Dorsolateral prefrontal cortex (tissue), 122 donors: ENCODE measurements at places on chromosomes 6 and 20.

DNA sequence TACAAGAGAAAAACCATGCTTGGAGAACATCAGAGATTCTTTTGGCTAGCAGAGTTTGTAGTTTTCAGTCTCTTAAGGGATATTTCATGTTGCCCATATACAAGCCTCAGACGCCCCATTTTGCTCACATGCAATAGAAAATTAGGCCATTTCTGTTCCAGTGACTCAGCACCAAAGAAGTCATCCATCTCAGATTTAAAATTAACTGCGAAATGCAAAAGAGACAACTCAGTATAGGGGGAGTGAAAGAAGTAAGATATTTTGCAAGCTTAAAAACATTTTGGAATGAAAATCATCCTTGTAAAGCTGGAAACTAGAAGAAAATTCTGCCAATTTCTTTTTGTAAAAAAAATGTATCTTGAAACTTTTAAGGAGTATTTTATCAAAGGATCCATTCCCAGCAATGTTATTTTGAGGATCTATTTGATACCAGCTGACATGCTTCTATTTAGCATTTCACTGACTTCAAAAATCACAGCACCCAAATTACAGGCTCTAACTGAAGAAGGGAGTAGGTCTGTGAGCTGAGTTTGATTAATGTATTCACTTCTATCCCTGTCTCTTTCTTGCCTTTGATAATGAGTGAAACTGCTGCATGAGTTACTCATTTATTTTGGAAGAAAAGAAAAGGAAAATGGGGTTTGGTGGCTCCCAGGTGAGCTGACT is 223.7 kb upstream of the SULF2 start:
- no peak for DNase-seq

DNA sequence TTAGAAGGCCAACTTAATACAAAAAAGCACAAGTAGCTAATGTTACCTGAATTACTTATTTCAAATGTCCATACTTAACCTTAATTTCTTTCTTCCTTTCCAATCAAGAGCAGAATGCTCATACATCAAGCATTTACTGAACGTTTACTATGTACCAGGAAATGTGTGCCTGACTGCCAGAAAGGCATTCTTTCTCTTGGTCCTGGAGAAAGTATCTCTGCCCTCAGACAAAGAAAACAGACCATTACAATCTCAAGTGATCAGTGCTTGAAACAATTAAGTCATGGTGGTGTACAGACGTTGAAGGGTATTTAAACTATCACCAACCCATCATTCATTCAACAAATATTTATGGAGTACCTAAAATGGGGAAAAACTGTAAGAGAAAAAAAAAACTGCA is 26.4 kb downstream of the CSNK2A1 start:
- no peak for DNase-seq

DNA sequence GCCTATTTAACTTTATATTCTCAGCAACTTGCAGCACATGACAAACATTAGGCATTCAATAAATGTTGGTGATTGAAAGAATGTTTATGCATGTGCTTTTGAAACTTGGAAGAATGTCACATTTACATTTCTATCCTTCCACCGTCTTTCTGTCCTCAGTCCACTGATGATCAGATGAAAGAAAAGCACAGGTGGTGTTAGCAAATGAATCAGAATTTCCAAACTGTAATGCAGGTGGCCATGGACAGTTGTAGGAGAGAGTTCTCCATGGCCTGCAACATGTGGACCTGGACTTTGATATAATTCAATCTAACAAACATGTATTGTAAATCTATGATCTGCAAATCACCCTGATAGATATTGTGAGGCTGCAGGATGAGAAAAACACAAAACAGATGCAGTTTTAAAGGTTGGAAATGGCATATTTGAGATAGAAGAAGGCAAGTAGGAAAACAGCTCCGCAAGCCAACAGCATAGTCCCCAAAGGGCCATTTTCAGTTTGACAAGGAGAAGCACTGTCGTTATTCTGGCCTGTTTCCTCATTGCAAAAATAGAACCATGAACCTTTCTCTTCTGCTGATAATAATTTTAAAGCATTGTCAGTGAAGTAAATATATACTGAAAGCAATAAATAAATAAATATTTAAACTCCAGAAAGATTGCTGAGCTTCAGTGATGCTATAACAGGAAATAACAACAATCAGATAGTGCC is 119.4 kb downstream of the AIG1 start:
- no peak for DNase-seq

- peak; percentile 76 for DNase-seq
Measured at GRCh38 chr20:2652724-2653555, 508 bp downstream of the NOP56 start.

GRCh38 chr6:112284603-112285002 is 30.2 kb upstream of the LAMA4 start:
- no peak for DNase-seq

GRCh38 chr20:44296011-44296410 is 15.0 kb downstream of the FITM2 start:
- no peak for DNase-seq

- DNase-seq: no peak
Measured at GRCh38 chr20:48695255-48695654, 132.5 kb downstream of the PREX1 start.

- DNase-seq: no peak
Measured at GRCh38 chr20:32509639-32510066, 75.5 kb downstream of the NOL4L start.

DNA sequence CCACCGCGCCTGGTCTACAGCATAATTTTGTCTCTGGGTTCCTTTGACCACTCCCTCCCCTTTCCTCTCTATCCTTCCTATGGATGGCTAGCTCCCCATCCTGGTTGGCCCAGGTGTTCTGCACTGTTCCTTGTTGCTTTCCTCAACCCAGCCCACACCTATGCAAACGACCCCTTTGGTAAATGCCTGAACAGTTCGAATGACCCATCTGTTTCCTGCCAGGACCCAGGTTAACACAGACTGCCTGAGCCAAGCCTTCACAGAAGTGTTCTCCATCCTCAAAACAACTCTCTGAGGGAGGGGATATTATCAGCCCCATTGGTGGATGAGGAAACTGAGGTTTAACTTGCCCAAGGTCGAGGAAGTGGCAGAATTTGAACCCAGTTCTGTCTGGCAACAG is 44.8 kb upstream of the CCDC167 start:
- no peak for DNase-seq

- no peak for DNase-seq
Measured at GRCh38 chr6:136146130-136146529, 104.0 kb downstream of the MTFR2 start.

- no peak for DNase-seq
Measured at GRCh38 chr6:37277001-37277409, 19.1 kb upstream of the TMEM217 start.

GRCh38 chr6:38179300-38179699 is 359.8 kb downstream of the ZFAND3 start:
- no peak for DNase-seq

- no peak for DNase-seq
Measured at GRCh38 chr6:145067430-145067829, 667.9 kb downstream of the EPM2A start.

DNA sequence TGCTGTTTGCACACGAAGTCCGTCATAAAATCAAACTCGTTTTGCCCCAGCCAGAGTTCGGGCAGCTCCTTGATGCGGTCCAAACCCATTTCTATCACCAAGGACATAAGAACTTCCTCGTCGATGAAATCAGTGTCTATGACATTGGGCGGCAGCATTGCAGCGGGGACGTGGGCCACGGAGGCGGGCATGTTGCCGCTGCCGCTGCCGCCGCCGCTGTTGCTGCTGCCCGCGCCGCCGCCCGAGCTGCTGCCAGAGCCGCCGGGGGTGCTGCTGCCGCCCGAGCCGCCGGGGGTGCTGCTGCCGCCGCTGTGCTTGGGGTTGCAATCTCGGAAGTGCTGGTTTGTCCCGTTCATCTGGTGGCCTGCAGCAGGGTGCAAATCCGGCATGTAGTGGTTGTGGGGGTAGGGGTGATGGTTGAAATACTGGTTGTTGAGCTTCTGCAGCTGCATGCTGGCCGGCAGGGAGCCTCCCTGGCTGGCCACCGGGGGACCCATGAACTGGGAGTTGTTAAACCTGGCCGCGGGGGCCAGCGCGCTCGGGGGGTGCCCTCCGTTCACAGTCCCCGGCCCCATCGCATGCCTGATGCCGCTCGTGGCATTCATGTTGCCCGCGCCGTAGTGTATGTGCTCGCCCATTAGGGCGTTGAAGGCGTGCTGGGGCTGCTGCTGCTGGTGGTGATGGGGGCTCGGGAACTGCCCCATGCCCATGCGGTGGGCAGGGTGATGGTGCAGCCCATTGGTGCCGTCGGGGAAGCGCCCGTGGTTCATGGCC is 1.1 kb downstream of the CITED2 start:
- peak; percentile 77 for DNase-seq

GRCh38 chr6:15044146-15044882 is 201.6 kb upstream of the JARID2 start:
- DNase-seq: no peak

GRCh38 chr20:25327521-25328235 is 63.0 kb downstream of the ABHD12 start:
- no peak for DNase-seq

DNA sequence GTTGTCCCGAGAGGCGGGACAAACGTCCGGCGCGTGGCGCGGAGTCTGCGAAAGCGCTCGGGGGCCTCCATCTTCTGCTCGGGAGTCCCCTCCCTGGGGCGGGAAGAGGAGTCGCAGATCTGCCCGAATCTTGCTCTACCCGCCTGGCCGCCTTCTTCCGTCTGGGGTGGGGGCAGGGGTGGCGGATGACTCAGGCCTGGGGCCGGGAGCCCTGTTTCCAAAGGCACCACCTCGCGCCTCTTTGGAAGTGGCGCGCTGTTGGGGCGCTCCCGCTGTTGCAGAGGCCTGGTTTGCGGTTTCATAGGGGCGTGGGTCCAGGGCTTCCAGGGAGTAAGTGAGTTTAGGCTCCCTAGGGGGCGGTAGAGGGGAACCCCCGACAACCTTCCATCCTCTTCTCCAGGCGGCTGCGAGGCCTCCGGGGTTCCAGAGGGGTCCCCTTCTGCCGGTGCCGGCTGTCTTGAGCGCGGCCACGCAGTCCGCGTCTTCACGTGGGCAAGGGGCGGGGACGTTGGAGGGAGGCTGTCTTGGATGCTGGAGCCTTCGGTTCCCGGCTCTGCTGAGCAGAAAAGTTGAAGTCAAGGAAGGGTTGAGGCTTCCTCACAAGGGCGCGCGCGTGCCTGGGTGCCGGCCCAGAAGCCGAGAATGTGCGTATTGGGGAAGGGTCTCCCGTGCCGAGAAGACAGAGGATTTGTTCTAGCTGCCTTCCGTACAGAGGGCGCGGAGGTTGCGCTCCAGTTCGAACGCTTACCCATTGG is 2.6 kb upstream of the TFAP2C start:
- DNase-seq: no peak

- no peak for DNase-seq
Measured at GRCh38 chr20:9660236-9660868, 146.0 kb downstream of the LAMP5 start.

DNA sequence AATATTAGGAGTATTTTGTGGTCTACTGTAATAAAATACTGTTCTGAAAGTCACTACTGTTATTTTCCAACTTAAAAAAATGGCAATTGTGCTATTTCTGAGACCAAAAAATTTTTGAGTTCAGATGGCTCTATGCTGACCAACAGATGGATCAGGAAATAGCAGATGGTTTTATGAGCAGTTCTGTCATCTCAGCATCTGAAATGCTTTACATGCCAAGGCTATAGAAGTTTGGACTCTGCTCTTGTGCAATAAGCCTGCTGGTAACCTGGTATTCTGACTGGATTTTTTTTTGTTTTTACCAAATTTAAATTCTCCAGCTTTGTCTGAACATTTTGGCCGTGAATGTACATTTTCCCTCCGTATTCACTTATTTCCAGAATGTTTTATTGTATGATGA is 1127.5 kb downstream of the GRIK2 start:
- DNase-seq: no peak

GRCh38 chr20:12030470-12030869 is 112.8 kb downstream of the BTBD3 start:
- no peak for DNase-seq

GRCh38 chr6:22157233-22157632 is 139.6 kb downstream of the PRL start:
- DNase-seq: no peak

- no peak for DNase-seq
Measured at GRCh38 chr6:10837622-10837994, 731 bp downstream of the MAK start.
